ENCODE measurements at places on chromosomes 4 and X.

DNA sequence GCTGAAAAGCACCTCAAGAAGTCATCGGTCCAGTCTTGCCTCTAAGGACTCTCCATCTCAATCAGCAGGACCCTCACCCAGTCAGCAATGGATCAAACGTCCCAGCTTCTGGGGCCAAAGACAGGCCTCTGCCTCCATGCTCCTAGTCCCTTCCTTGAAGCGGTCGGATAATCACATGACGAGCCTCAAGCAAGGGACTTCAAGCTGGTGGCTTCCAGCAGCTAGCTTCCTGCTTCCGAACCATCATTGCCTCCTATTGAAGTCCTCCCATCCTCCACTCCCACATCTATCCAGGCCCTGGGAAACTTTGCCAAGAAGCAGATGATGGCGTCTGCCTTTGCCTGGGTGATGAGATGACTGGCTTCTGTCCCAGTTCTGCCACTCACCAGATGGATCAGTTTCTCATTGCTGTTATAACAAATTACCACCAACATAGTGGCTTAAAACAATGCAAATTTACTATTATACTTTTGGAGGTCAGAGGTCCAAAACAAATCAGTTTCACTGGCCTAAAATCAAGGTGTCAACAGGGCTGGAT is 135.2 kb upstream of the MAMLD1 start:
- no peak for DNase-seq

DNA sequence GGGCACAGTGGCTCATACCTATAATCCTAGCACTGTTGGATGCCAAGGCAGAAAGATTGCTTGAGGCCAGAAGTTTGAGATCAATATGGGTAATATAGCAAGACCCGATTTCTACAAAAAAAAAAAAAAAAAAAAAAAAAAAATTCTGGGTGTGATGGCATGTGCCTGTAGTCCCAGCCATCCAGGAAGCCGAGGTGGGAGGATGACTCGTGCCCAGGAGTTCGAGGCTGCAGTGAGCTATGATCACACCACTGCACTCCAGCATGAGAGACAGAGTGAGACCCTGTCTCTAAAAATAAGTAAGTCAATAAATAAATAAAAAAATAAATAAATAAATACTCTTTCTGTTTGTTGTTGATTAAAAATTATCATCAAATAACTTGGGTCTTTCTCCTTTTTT is 62.4 kb upstream of the BMPR1B start:
- no peak for DNase-seq

- no peak for DNase-seq
Measured at GRCh38 chr4:16508968-16509367, 282.7 kb upstream of the TAPT1 start.

GRCh38 chrX:33339219-33339618 is 127.9 kb upstream of the DMD start:
- no peak for DNase-seq

GRCh38 chr4:153722036-153722435 is 37.8 kb downstream of the RNF175 start:
- no peak for DNase-seq

GRCh38 chrX:101370888-101371504 is 15.0 kb downstream of the BTK start:
- no peak for DNase-seq

DNA sequence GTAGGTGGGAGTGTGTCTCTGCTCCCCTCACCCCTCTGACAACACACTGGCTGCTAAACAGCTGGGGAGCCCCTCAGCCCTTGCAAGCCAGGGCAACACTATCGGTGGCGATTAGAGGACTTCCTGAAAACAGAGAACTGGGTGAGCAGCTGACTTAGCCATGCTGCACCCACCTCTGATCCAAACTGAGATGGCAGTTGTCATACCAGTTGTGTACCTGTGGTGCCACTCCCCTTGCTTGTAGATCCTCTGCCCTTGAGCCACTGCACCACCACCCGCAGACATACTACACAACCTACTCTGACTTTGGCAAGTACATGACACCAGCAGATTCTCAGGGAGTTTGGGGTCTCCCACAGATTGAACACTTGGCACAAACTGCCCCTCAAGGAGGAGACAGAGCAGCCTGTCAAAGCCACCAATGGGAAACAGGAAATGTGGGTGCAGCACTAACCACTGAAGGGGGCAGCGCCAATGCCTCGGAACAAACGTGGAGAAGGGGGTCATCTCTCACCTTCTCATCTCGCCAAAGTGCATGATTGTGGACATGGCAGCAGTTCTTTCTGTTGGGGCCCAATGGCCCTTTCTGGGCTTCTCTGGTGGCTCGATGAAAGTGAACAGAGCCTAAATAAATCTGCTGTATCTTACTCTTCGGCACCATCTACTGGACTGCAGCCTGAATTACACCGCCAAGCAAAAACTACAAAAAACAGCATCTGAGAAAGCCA is 119.8 kb downstream of the NEK1 start:
- peak; percentile 30 for DNase-seq

DNA sequence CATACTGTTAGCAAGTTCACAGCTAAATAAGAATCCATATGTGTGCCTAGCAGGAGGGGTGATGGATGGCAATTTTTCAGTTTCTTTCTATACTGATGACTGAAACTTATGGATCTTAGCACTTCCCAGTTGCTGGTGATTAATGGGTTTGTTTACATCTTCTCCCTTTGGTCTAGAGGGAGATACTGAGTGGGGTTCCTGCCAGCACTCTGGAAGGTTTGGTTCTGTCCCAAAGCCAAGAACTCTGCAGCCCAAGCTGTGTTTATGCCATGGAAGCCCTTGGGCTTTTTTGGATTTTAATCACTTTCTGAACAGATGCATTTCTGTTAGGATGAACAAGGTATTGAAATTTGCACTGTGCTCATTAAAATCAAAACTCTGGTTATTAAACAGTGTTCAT is 43.5 kb downstream of the DDIT4L start:
- no peak for DNase-seq

DNA sequence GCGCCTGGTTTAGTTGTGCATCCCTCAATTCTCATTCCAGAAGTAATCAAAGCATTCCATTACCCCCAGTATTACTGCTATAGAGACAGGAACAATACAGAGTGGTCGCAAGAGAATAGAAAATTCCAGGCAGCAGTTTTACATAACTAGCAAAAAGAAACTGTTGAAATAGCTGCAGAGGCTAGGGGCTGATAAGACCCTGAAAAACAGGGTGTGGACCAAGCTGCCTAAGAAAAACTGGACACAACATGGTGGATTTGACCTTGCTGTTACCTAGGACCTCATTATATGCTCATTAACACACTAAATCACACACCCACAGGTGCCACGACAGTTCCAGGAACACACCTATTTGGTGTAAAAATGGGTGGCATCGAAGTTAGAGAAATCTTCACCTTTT is 15.4 kb downstream of the EPGN start:
- no peak for DNase-seq

DNA sequence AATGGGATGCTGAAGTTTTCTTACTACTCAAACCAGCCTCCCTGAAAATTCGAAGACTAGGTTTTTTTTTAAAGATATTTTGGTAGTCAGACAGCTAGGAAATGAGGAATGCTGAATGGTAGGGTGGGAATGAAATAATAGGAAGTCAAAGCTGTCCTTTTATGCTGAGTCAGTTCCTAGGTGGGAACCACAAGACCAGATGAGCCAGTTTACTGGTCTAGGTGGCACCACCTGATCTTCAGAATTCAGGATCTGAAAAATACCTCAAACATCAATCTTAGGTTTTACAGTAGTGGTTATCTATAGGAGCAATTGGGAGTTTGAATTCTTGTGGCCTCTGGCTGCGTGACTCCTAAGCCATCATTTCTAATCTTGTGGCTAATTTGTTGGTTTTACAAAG is 183.1 kb upstream of the GALNT7 start:
- no peak for DNase-seq

DNA sequence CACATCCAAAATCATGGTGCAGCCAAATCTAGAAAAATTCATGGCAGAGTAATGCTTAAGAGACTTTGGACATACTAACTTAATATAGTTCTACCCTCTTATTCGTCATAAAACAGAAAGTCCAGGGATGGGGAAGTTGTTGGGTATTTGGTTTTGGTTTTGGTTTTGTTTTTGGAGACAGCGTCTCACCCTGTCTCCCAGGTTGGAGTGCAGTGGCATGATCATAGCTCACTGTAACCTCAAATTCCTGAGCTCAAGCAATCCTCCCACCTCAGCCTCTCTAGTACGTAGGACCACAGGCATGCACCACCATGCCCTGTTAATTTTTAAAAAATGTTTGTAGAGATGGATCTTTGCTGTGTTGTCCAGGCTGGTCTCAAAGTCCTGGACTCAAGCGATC is 271.8 kb upstream of the TENM3 start:
- DNase-seq, result no peak

DNA sequence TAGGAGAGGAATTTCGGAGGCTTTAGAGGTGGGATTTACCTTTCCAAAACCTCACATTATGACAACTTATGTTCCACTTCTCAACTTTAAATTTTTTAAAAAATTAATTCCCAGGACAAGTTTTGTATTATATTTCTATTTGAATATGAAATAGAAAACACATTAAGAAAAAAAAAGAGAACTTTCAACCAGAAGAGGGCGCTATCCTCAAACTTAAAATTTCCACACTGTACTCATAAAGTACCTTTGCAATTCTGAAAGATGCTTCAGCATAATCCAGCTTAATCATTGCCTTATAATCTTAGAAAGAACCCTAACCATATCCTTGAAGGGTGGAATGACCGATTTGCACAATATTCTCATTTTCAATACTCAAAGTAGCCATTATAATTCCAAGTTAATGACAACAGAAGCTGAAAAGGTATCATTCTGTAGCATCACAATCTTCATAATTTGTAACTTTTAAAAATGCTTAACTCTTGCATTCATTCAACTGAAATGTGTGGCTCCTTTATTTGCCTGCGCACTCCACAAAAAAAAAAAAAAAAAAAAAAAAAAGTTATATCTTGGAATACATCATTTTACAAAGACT is 158.0 kb downstream of the KCNIP4 start:
- no peak for DNase-seq

DNA sequence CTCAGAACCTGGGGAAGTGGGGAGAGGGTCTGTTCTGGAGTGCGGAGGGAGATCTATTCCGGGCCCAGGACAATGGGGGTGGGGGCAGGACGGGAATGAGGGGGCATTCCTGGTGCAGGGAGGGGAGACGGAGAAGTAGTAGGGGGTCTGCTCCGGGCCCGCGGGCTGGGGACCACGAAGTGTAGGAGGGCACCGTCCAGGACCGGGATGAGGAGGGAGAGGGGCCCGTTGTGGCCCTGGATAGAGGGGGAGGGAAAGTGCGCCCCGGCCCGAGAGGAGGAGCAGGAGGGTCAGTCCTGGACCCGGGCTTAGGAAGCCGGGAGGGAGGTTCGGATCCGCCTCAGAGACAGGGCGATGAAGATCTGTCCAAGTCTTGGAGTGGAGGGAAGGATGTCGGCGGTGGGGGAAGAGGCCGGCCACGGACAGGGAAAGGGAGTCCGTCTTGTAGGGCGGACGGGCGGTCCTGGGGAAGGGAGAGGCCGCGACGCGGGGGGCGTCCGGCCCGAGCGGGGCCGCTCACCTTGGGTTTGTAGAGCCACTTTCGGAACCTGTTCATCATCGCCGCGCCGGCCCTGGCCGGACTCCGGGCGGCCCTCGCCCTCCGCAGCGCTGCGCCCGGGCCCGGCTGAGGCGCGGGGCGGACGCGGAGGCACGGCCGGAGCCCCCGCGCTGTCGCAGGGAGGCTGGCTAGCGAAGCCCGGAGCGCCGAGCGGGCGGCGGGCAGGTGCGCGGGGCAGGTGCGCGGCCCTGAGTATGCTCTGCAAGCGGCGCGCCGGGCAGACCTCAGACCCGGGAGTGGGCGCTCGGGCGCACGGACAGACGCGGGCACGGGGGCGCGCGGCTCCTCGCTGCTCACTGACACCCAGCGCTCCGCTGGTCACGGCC is at the start of gene ZFYVE28:
Gene ZFYVE28, minus strand, starts transcription at position 881 of the 885 bp plus-strand sequence. Its CDS starts 322 bp downstream, at position 559.
- peak; percentile 35 for DNase-seq

GRCh38 chrX:52420824-52421443 is 52.1 kb downstream of the XAGE2 start:
- no peak for DNase-seq

GRCh38 chr4:5678977-5679376 is 29.4 kb downstream of the EVC2 start:
- DNase-seq, result no peak

- no peak for DNase-seq
Measured at GRCh38 chrX:15834827-15835595, 19.6 kb downstream of the AP1S2 start.

GRCh38 chr4:6668391-6668790 is 25.3 kb upstream of the S100P start:
- DNase-seq, result no peak

Measured in activated CD4-positive, alpha-beta T cell treated with anti-CD3 and anti-CD28 coated beads, Interleukin-2, amount 50 U/mL, for 48 hours (primary cell).